Left ventricle myocardium superior (tissue), 1 donor: ENCODE measurements at places on chromosomes 6 and 20. TPM values are rescaled to one million over a fixed set of nuclear protein-coding genes. Genes with fewer than 3 reads are reported as not detected.

Gene RNF39
- not detected for total RNA-seq

Gene KIF6
- 0.12 TPM for total RNA-seq

Gene CLVS2
- total RNA-seq = 0.12 TPM

Gene PTCRA
- not detected for total RNA-seq

Gene BIRC7
- not detected for total RNA-seq

Gene MATN4
- not detected for total RNA-seq
